Osteocyte (in vitro differentiated cells): ENCODE measurements at places on chromosomes 7 and 10.

GRCh38 chr7:132558815-132559214 lies 17.5 kb downstream of the PLXNA4 start:
- DNase-seq = no peak

GRCh38 chr10:124037784-124038183 lies 55.6 kb downstream of the CHST15 start:
- DNase-seq = no peak

DNA sequence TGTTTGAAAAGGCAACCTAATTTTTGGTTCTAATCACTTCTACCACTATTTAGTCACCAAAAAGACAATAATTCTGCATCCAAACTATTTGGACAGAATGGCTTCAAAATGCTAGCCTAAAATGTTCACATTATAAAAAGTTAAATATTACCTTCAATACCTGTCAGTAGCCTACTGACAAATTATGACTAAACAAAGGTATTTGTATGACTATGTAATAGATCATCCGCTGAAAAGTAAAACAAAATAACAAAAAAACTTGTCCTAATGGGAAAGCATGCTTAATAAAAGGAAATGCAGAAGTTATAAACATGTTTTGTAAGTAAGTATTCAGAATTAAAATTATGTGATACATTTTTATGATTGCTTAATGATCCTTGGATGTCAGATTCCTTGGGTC lies 36.6 kb downstream of the CD36 start:
- no peak for DNase-seq

- no peak for DNase-seq
Measured at GRCh38 chr7:138654616-138655015, 46.5 kb downstream of the SVOPL start.

DNA sequence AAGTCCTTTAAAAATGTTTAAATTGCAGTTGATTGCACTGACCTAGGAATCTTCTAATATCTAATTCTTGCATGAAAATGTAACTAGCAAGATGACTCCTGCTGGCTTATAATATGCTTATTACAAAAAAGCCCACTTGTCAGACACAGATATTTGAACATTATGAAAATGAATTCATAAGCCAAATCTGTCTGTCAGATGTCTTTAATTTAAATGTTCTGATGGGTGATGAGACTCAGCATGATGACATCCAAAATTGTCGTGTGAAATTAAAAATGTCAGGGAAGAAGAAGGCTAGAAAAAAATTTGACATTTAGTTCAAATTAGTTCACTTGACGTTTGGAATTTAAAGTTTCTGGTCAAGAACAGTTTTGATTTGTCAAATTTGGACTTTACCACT lies 277.8 kb downstream of the PHF14 start:
- DNase-seq = no peak

DNA sequence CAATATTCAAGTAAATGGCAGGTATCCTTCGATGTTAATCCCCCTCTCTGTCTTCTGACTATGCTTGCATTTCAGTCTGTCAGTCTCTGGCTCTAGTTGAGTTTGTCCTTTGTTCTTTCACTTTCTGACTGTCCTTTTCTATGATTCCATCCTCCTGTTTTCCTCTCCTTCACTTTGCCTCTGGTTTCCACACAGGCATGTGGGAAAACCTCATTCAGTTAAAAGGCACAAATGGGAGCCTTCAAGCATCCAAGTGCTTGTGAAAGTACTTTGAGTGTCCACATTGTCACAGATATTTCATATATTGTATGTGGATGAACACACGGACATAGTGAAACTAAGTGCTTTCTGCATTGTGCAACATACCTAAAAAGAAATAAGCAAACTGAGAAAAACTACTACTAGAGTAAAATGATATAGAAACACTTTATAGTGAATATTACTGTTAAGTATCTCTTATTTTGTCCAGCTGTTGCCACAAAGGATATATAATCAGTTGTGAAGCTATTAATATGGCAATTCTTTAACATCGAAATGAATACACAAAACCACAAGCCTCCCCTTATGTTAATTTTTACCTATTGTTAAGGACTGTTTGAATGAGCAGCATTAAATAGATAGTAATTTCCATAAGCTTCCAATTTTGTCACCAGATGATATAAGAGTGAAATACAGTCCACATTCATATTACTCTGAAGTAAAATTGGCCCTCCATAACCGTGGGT lies 71.7 kb downstream of the NRBF2 start:
- no peak for DNase-seq

DNA sequence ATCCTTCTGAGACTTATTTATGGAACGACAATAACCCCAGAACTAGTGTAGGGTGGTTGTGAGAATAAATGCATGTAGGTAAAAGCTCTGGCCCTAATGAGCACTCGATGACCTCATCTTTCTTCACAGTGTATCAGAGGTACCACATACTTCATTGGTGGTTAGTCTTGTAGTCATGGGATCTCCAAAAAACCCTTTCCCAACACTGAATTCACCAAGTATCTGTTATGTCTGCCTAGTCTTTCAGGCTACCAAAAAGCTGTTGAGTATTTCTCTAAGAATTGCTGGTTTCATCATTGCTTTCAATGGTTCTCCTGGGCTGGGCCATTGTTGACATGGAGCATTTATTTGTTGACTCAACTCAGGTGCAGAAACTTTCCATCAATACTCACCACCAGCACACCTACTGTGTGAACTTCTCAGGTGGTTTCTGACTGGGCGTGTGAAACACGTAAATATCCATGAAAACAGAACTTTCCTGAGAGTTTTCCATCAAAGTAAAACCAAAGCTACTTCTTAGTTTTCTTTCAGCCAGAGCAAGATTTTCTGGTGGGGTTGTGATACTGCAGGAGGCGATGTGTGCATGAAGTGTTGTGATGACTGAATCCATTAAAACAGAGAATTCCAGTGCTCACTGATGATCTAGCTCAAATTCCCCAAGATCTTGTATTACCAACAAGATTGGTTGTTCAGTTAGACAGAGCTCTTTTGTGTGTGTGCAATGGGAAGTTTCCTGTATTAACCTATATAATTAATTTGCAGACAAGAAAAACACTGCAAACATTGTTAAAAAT lies 51.4 kb upstream of the SLC35B4 start:
- no peak for DNase-seq
